ENCODE measurements at places on chromosomes 4 and X. TPM values are rescaled to one million over a fixed set of nuclear protein-coding genes. Genes with fewer than 3 reads are reported as not detected.
A peak's percentile ranks its signal among the peaks of the same experiment; 100 is the strongest.

DOCK11 gene
- 47.5 TPM for total RNA-seq

- no peak for DNase-seq
These were observed 660.5 kb upstream of the PABPC4L start for GRCh38 chr4:134862116-134862515.

DNA sequence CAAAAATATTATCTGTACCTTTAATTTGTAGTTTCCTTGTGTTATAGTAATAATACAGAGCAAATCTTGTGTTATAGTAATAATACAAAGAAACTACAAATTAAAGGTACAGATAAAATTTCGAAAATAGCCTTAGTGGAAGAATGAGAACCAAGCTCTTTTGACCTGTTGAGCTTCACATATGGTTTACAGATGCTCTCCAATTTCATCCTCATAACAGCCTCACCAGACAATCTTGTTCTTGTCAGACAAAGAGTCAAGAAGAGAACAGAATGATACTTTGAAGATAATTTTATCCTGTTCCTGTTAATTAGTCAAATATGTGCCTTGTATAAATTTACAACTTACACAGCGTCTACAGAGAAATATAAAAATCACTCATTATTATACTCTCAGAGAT is 12.8 kb downstream of the ATXN3L start:
- no peak for DNase-seq

DNA sequence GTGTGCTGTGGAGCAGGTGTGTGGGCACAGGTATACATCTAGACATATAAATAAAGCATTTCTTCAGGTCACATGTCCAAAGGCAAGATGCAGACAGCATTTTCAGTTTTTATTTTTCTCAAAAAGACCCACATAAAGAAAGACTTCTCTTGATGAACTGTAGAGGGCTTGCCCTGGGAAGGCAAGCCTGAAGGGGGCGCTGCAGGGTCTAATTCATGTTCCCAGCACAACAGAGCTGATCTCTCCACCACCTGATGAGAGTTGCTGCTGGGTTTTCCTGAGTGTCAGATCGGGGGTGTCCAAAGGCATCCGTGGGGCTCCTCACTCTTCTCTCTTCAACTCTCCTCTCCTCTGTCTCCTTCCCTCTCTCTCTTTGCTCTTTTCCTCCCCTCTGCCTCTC is 26.6 kb downstream of the ADRA2C start:
- DNase-seq, result no peak

- no peak for DNase-seq
These were observed 330.0 kb downstream of the TLL1 start for GRCh38 chr4:166202991-166203390.

DNA sequence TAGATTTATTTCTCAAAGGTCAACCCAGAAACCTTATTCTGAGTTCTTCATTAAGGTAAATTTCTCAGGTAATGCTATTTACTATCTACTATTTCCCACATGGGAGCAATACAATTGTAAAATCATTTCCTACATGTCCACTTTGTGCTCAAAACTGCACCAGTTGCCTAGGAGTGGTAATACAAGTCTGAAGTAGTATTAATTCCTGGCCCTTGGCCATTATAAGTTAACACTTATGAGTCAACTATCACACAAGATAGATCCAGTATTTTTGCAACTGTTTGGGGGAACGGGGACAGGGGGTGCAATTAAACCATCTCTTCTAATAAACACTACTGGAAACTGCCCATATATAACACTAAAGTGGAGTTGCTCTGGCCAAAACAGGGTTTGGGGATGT is 48.9 kb downstream of the ACSL4 start:
- no peak for DNase-seq

- DNase-seq, result no peak
These were observed 48.3 kb downstream of the ZAR1 start for GRCh38 chr4:48538358-48538757.

DUSP9 gene
- total RNA-seq, result 0.12 TPM

DNA sequence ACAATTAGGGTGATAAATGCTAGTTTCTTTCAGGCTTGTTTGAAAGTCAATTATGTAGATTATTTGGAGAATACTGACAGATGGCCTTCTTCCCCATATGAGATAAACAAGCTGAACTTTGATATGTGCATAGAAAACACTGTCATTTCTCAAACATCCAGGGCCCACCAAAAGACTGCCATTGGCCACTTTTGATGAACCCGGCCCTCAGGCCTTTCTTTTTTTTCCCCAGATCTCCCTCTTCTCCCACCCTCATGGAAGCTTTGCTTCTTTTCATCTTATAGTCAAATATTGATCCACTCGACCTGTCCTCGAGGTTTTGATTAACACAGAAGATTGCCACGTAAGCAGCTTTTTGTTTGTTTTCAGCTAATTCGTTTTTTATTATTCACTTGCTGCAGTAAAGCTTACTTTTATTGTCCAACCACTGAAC is 377.4 kb downstream of the SMARCA1 start:
- DNase-seq, result no peak

GRCh38 chr4:4560642-4561041 is 18.8 kb upstream of the STX18 start:
- no peak for DNase-seq

GRCh38 chr4:13112030-13112429 is 372.1 kb downstream of the RAB28 start:
- no peak for DNase-seq

SPARCL1 gene
- total RNA-seq, result not detected

GRCh38 chr4:181319629-181320028 is 923.6 kb upstream of the TENM3 start:
- no peak for DNase-seq

CSAG3 gene
- total RNA-seq, result not detected

DNA sequence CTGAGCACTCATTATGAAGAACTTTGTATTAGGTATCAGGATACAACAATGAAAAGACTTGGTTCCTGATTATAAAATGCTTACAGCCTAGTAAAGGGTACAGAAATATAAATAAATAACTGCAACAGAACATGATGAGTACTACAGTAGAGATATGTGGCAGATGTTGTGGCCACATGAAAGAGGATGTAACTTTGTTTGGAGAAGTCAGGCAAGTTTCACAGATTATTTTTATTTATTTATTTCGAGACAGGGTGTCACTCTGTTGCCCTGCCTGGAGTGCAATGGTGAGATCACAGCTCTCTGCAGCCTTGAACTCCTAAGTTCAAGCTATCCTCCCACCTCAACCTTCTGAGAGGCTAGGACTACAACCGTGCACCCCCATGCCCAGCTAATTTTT is 15.8 kb upstream of the UBE2K start:
- DNase-seq, result no peak

DNA sequence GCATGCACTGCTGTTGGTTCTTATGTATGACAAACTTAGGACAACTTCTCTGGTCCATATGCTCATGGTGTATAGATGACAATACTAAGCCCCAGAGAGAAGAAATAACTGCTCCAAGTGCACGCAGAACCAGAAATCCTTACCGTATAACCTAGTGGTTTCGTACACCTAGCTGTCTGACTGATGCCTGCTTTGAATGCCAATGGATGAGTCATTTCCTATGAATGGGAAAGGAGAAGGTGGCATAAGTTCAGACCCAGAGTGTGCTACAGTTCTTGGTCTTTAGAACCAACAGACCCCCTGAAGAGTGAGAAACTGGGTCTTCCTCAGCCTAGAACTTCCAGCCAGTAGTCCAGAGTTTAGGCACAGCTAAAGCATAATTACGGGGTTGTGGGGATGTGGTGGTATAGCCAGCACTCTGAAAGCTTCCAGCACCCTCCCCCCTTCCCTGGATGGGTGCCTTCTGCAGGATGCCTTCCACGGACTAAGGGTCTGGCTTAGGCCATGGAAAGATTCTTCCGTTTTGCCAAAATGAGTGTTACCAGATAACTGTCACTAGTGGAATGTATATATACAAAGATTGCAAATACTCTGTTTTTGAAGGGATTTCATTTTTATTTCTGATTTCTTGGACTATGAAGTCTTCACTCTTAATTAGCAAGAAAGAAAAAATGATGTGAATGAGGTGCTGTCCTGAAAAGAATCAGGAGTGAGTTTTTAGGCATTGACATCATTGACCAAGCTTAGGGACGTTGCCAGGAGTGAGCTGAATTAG is 84.6 kb upstream of the PACRGL start:
- no peak for DNase-seq

DNA sequence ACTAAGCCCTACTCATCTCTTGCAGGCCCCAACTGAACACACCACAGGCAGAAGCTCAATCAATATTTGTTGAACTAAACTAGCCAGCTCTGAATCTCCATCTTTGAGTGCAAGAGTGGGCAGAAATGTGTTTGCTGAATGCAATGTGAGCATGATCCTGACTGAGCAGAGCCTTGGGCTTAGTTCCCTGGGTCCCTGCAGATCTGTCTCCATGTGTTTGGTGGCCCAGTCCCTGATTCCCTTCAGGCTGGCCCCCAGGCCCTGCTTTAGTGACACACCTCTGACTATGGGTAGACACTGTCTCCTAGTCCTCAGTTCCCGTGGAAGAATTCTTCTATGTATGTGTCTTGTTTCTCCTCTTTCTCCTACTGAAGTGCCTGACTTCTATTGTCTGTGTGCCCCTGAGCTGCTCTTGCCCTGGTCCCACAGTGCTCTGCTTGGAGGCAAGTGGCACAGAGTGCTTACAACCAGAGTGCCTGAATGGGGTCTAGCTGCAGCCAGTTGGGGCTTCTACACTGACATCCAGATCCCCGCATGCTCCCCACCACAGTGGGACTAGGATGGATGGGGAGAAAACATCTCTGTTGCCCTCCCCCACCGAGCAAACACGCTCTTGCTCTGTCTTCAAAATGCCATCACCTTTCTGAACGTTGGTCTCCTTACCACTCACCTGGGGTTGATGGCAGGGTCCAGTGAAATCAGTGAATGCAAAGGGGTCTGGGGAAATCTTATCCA is 9.3 kb downstream of the PJA1 start:
- DNase-seq, result no peak

FGFBP2 gene
- total RNA-seq, result 0.51 TPM

GC gene
- not detected for total RNA-seq

SSX4 gene
- total RNA-seq, result not detected

DNA sequence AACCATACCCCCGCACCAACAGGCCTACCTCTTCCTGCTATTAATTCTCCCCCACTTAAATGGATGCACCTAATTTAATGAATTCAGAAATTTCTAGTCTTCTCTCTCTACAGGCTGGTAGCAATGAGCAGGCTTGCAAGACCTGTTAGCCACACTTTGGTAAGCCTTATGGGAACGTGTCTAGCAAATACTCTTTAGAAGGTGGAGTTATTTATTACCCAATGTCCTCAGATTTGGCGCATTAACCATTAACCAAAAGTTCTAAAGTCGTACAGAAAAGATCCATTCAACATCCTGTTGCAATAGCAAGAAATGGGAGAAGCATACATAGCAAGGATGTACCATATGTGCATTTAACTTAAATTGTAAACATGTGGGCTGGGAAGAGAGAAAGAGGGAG is 47.5 kb downstream of the SLITRK2 start:
- DNase-seq, result no peak

FAM9A gene
- total RNA-seq, result not detected

DNA sequence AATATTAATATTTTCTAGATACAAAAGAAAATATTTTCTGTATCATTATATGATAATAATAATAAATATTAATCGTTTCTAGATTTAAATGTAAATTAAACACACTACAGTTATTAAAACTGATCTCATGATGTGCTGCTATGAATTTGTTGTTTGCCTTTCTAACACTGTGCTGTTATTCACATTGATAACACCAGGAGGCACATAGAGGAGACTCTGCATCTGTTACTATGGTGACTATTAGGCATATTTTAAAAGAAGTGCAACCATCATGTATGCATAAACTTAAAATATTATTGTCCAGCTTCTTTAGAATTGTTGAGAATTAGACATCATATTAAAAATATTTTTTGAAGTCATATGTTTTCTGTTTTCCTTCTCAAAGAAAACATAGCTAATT is 11.8 kb upstream of the PDGFC start:
- DNase-seq, result no peak

TEX13C gene
- not detected for total RNA-seq

DNA sequence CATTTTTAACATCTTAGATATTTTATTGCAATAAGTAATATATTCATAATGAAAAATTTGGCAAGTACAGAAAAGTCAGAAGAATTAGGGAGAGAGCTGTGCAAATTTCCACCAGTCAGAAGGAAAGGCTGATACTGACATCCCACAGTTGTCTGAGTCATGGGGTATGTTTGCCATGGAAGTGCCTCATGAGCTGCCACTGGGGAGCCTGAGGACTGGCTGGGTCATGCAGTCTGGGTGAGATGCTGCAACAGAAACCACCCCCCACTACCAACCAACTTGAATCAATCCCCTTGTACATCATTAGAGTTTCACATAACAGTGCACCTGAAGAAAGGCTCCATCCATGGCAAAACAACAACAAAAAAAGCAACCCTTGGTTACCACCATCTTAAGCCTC is 45.2 kb upstream of the ENPP6 start:
- DNase-seq, result peak; percentile 45

DNA sequence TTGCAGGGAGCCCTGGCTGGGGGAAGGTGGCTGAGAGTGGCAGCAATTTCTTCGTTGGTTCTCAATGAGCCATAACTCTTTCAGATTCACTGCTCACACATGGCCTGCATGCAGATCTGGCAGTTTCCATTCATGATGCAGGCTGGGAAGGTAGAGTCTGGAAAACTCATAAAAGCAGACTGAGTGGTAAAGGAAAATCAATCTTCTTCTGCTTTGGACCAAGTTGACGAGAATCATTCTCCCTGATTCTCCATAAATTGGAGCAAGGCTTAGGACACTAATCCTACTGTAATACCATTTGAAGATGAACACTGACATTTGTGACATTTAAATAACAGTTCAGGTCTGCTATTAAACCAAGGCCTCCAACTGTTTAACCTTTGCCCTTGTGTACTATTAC is 35.3 kb upstream of the HAND2 start:
- no peak for DNase-seq

DNA sequence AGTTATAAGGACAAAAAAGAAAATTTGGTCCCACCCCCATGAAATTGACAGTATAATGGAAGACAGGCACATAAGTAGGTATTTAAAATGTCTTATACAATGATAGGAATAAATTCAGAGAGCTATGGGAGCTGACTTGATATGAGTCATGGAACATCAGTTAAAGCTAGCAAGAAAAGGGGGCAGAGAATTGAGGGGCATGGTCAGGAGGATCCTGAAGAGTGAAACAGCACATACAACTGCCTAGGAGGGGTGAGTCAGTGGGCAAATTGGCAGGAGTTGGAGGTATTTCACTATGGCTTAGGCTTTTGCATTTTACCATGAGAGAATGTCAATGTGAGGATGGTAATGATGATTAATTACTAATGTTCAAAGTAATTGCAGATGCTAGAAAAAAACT is 95.4 kb upstream of the BANK1 start:
- DNase-seq, result no peak

GRCh38 chrX:40097504-40098263 is at the start of gene BCOR:
TSS of gene BCOR (minus strand) at chrX:40097958. CDS start at chrX:40077929, 20,029 bp downstream.
- DNase-seq, result peak; percentile 82

AKAP14 gene
- not detected for total RNA-seq

DNA sequence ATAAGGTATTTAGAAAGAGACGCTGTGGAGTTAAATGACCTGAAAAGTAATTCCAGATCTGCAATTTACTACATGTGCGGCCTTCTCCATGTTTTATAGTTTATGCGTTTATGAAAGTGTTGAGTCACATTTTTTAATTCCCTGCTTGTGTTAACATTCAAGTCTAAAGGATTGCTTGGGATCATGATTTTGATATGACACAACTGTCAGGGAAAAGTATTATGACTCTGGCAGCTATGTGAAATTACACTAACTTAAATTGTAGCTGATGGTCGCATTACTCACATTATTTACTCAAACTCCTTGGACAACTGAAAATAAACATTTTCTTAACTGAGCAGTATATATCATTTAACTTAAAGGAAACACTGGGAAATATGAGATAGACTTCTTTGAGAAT is 14.3 kb upstream of the GABRB1 start:
- no peak for DNase-seq

ARHGAP36 gene
- total RNA-seq, result not detected

ODAPH gene
- total RNA-seq, result 0.27 TPM

All from activated CD4-positive, alpha-beta memory T cell treated with anti-CD3 and anti-CD28 coated beads for 36 hours (primary cell).